Right atrium auricular region (tissue), 2 donors: ENCODE measurements at places on chromosomes 2 and 18. TPM values are rescaled to one million over a fixed set of nuclear protein-coding genes. Genes with fewer than 3 reads are reported as not detected.

GRCh38 chr2:29987146-29987545, 65.8 kb upstream of the ALK start:
- no peak for DNase-seq

- DNase-seq, result no peak
These were observed 266.6 kb downstream of the ETAA1 start for GRCh38 chr2:67663776-67664175.

GRCh38 chr2:66888246-66888645, 453.3 kb downstream of the MEIS1 start:
- DNase-seq, result no peak

- no peak for DNase-seq
These were observed 12.5 kb downstream of the NMS start for GRCh38 chr2:100482741-100483140.

DNA sequence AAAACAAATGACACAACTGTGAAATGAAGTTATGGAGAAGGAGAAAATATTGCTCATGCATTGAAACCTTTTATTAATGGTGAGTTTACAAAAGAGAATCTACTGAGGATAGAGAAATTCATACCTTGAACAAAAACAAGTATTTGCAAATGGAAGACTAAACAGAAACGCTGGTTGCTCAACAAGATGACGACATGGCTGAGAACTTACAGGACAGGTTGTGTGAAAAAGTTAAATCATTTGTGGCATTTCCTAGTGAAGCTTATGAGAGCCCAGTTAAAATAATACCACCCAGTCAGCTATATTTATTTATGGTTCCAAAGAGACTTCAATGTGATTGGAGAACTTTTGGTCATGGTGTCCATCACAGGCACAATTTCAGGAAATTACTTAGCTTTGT, 148.6 kb upstream of the PKDCC start:
- DNase-seq, result no peak

DNA sequence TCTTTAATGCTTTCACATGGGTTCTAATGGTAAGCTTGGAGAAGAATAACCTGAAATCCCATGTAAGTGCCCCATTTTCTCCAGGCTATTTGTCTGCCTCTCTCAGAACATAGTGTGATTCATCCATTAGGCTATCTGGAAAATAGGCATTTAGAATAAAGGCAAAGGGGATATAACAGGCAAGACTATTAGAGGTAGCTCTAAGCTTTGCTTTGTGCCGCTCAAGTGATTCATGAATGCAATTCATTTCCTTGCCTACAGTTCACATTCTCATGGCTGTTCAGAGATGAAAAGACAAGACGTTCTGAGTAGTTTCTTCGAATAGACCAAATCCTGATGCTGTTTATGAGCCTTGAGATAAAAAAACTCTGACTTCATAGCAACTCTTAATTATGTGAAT, 101.7 kb downstream of the ANKRD44 start:
- DNase-seq, result no peak

DNA sequence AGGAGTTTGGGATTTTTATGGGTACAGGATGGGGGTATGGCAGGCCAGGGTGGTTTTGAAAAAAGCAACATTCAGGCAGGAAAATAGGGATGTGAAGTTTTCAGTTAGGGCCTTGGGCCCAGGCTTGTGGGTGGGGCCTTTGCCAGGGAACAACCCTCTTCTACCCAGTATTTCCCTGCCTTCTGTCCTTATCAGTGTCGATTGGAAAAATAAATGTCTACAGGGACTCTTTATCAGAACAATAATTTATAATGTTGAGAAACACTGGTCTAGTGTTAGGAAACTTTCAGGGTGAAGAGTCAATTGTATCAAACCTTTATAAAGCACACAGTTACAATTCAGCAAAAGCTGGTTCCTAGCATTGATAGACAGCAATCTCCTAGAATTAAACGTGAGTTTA, 214.1 kb upstream of the NABP1 start:
- no peak for DNase-seq

GRCh38 chr18:62877411-62878221, 162.3 kb downstream of the PHLPP1 start:
- DNase-seq, result no peak

DNA sequence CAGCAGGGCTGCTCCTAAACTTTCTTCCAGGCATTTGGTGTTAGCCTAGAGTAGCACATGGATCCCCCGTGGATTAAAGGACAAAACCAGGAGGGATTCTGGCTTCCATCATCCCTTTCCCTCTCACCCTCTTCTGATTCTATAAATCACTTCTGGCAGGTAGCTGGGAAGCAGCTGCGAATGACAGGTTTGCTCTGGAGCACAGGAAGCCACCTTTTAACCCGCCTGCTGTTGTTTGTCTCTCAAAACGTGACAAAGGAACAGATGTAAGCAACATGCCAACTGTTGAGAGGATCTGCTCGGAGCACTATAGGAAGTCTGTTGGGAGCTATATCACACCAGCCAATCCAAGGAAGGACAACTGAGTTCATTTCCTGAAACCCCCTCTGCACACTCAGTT, 101.9 kb downstream of the ACTR2 start:
- DNase-seq, result no peak

DPYSL5 gene
- not detected for total RNA-seq

NCL gene
- 85.8 TPM for total RNA-seq
